ENCODE measurements at places on chromosomes 4 and X.

- DNase-seq = no peak
Observed at GRCh38 chr4:154984148-154984547, 203.1 kb downstream of the RBM46 start.

DNA sequence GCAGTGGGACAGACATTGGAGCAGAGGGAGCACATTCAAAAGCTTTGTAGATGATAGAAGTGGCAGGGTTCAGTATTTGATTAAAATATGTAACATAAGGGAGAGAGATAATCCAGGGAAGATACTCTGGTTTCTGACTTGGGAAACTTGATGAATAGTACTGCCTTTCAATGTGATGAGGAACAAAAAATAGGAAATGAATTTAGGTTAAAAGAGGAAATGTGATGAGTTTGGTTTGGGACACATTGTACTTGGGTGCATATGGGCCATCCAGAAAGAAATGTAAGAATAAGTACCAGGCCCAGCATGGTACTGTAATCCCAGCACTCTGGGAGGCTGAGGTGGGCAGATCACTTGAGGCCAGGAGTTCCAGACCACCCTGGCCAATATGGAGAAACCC lies 20.9 kb upstream of the NDNF start:
- no peak for DNase-seq

GRCh38 chr4:139819082-139819481 lies 153.5 kb downstream of the MGST2 start:
- DNase-seq = no peak

DNA sequence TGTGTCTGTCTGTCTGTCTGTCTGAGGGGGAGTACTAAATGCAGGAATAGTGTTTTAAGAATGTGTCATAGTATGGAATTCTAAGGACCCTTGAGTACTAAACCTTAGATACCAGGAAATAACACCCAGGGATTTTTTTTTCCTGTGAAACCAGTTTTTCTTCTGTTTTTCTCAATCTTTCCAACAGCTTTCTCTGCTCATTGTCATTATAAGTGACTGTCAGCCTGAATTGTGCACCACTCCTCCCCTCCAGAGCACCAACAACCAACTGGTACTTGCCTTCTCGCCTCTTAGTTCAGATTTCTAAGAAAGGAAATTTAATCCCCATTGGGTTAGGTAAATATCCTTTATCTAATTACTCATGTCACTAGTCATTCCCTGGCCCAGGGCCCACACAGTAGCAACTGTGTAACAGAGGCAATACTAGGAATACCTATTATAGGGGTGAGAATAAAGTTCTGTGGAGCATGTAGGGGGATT lies 320.6 kb downstream of the ADGRL3 start:
- DNase-seq = no peak

GRCh38 chrX:10631416-10632145 lies 11.2 kb upstream of the MID1 start:
- DNase-seq = no peak
